Foreskin keratinocyte (primary cell): ENCODE measurements at places on chromosomes 11 and 22. TPM values are rescaled to one million over a fixed set of nuclear protein-coding genes. Genes with fewer than 3 reads are reported as not detected.

GRCh38 chr22:36232715-36233401 is 6.5 kb downstream of the APOL2 start:
- DNase-seq: no peak

GRCh38 chr22:36442506-36443197 is 38.8 kb downstream of the TXN2 start:
- no peak for DNase-seq

GRCh38 chr11:97143463-97143862 is 753.6 kb downstream of the JRKL start:
- no peak for DNase-seq

FGF4 gene
- not detected in 2 replicates for total RNA-seq

DNA sequence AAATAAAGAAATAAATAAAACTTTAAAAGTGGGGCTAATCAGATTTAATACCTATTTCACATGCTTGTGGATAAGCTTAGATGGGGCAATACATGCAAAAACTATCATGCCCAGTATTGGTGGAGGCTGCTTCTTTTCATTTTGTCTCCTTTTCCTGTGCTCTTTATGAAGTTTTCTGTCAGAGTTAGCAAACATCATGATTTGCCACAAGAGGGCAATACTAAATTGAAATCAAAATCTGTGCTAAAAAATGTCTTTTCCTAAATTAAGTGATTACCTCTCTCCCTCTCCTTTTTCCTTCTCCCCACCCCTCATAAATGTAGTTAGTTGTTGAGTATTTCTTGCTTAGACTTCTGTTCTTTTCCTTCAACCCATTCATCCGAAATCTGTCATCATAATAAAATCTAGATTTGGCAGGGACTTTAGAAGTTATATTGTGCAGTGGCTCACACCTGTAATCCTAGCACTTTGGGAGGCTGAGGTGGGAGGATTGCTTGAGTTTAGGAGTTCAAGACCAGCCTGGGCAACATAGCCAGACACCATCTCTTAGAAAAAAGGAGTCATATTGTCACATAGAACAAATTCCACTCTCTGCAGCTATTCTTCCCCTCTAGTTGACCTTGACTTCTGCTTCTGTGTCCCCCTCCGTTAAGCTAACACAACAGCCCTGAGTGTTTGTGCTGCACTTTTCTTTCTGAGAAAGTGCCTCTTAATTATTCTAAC is 4.7 kb upstream of the ARHGAP42 start:
- no peak for DNase-seq

DNA sequence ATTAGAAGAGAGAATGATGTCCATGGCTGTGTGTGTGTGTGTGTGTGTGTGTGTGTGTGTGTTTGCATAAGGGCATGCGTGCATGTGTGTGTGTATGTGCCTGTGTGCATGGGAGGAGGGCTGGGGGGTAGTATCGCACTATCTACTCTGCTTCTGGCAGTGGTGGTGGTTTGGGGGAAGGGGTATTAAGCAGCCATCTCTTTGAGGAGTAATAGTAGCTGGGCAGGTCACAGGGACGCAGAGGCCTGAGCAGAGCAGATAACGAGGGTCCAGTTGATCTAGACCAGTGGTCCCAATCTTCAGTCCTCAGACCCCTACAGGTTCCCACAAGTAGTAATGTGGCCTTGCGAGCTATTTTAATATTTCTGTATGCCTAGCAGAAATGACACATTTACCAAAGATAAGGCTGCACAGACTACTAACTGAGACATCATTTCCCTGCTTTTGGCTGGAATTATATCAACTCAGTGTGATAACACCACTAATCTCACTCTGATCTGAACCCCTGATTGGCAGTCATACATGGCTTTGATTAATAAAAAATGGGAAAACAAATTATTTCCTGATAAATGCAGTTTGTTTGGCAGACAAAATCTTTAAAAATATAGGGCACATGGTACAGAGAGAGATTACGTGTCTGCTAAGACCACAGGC is 354.3 kb downstream of the BUD13 start:
- no peak for DNase-seq

DNA sequence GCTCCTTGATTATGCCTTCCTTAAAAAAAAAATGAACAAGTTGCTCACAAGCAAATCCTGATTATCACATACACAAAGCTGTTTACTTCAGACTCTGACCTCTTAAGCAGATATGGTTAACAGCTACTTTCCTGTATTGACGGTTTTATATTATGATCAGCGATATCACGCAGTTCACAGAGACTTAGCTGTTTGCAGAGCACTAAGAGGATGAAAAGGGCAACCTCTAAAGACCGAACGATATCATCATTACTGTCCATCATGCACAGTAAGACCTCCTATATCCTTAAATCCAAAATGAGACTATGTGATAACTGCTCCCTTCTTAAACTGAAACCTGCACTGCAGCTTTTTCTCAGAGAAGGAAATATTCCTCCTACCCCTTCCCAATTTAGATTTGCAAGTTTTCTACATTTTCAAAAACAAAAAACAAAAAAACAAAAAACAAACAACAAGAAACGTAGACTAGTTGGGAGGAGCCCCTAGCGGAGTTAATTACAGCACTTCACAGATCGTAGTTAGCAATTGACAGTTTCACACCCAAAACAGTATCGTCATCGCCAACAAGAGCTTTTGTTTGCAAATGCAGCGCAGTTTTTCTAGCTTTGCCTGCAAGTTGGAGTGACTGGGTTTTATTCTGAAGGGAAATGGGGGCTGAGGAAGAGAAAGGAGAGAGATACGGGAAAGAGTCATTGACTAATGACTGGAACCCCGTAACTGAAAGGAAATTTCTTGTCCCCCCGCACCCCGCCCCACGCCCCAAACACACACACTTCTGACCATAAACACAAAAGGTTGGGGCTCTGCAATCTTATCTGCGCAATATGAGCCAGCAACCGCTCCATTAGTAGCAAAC is 1.2 kb downstream of the DDX6 start:
- no peak for DNase-seq

- no peak for DNase-seq
Measured at GRCh38 chr11:1225386-1226225, 2.7 kb downstream of the MUC5B start.

- DNase-seq: no peak
Measured at GRCh38 chr22:42410708-42411107, 21.5 kb downstream of the NFAM1 start.

CYB5R3 gene
- 119 and 127 TPM in 2 replicates for total RNA-seq

DNA sequence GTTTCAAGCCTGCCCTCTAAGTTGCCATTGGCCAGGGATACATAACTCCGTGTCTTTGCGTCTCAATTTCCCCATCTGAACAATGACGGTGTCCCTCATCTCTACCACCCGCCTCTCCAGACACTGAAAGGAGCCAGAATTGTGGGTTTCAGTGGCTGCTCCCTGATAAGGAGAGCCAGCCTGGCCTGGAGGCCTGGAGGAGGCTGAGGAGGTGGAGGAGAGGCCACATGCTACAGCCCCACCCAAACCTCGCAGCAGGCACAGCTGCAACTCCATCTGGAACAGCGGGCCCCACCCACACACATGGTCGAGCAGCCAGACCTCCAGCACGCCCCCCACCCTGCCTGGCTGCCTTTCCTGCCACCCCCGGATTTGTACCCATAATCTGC is 34.4 kb upstream of the CD82 start:
- no peak for DNase-seq

GRCh38 chr11:84358034-84358433 is 1071.9 kb upstream of the CCDC90B start:
- DNase-seq: no peak

DNA sequence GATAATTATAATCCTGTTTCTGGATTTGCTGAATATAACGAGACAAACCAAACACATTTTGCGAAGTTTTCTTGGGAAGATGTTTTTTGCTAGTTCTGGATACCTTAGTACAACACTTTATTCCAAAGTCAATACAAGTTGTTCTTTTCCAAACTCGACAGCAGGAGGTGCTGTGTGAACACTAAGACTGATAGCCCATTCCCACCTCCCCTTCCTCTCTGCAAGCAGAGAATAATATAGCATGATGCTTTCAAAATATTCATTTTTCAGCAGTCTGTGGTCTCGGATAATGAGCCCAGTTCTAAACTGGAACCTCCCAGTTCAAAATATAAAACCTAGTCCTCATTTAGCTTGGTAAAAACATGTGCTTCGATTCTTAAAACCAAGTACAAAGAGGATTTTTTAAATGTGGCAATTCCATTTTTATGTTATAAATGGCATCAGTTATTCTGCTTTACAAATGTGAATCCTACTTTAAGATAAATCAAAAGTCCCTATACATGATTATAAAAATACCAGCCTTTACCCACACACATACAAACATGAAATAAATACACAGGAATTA is 129.1 kb downstream of the DCDC1 start:
- DNase-seq: peak; percentile 28

F2 gene
- not detected in 2 replicates for total RNA-seq

- DNase-seq: no peak
Measured at GRCh38 chr11:17150521-17150920, 57.3 kb downstream of the PIK3C2A start.

DNA sequence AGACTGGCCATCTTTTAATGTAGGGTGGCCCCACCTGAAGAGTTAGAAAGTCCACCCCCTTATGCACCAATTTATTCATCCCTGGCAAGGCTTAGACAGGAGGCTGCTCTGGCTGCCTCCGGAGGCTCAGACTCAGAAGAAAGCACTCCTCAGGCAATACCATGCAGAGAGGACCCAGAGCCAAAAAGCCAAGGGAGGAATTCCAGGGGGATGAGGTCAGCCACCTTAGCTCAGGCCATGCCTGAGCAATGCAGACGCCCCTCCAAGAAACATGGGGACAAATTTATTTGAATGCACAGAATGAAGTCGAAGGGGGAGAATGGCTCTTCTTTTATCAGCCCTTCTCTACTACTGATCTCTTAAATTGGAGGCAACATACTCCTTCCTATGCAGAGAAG is 39.7 kb upstream of the GLYAT start:
- DNase-seq: no peak

GRCh38 chr11:102430158-102430836 is 22.3 kb downstream of the TMEM123 start:
- no peak for DNase-seq

MIAT gene
- 0.28 and 0.37 TPM in 2 replicates for total RNA-seq

GRCh38 chr22:37581504-37581903 is 1.6 kb upstream of the LGALS2 start:
- no peak for DNase-seq

GRCh38 chr11:57316017-57316416 is 8.7 kb downstream of the TNKS1BP1 start:
- DNase-seq: no peak

DNA sequence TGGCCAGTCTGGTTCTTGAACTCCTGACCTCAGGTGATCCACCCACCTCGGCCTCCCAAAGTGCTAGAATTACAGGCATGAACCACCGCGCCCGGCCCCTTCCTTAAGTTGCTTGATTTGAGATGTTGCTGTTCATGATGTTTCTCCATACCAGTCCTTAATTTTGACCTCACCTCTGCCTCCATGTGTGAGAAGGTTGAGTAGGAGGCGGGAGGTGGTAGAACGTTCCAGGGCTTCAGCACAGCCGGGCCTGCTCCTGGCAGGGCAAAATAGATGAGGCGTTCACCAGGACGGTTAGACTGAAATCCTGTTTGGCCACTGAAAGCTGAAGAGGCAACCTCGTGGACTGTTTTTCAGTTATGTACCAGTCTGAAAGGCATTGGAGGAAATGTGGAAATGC is 48.3 kb upstream of the SYT13 start:
- DNase-seq: no peak

GRCh38 chr11:22331771-22332170 is 6.4 kb upstream of the SLC17A6 start:
- DNase-seq: no peak

DNA sequence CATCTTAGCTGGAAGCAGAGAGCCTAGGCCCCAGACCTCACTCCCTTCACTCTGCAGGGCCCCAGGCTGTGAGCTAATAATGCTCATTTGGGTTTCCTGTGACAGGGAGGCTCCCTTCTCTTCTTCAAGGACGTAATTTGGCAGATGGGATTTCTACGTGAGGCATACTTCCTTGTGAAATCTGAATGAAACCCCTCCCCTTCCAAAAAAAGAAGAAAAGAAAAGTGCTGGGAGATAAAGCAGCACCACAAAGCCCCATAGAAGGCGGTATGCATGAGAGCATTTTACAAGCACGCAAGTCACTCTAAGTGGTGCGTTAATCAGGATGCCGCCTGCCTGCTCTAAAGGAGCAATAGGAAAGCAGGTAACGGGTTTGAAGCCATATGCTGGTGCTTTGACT is 5.7 kb downstream of the P2RX3 start:
- DNase-seq: no peak

APLNR gene
- not detected in 2 replicates for total RNA-seq

DNA sequence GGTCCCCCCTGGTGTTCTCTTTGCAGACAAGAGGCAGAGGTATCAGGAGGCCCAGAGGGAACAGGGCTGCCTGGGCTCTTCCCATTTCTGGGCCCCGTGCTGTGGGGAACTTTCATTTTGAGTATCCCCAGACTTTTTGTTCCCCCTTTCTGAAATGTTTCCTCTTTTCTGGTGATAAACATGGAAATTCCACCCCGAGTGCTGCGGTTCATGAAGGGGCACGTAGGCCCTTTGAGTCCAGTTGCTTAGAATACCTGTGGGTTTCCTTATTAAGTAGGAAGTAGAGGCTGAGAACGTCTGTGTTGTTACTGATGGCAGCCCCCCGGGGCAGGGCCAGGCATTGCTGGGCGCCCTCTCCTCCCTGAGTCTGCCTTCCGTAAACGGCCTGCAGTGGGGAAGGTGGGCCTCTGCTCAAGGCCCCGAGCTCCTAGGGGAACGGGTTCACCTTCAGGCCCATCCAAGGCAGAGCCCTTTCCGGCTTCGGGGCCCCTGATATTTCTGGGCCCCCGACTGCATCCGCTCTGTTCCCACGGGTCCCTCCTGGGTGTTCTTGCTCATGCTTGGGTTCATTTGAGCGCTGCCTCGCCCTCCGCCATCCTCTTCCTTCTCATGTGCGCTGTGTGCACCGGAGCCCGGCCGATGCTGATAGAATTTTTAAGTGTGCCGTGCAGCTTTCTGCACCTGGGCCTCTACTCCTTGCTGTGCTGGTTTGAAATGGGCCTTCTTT is 12.0 kb downstream of the TBC1D22A start:
- DNase-seq: no peak

DNA sequence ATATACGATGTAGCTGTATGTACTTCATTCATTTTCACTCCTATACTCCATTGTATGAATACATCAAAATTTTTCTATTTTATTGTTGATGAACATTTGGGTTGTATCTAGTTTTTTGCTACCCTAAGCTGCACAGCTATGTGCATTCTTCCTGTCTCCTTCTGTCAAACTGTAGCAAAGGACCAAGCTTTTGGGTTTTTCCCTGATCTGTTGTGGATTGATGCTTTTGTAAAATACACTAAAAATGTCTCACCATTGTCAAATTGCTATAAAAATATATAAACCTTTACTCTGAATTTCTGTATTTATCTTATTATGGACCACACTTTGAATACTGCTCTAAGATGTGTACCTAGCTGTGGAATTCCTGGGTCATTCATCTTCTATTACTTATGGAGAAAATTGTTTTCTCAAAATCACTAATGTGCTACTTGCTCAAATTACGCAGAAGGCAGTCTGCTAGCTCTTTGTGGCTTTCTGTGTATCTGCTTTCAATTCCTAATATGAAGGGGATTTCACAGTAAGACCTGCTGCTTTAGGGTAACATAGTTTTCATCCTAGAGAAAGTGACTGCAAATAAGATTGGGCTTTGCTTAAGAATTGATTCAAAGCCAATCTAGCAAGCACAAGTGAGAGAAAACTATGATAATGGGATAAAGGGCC is 123.4 kb downstream of the CYP2R1 start:
- DNase-seq: no peak

GRCh38 chr11:47570651-47571356 is 5.4 kb downstream of the PTPMT1 start:
- DNase-seq: no peak
